Inflammatory macrophage treated with lipopolysaccharide for 4 hours (primary cell): ENCODE measurements at places on chromosomes 1 and 21.
A peak's percentile ranks its signal among the peaks of the same experiment; 100 is the strongest.

- DNase-seq, result no peak
These were observed 304.1 kb downstream of the LMX1A start for GRCh38 chr1:165052431-165052830.

DNA sequence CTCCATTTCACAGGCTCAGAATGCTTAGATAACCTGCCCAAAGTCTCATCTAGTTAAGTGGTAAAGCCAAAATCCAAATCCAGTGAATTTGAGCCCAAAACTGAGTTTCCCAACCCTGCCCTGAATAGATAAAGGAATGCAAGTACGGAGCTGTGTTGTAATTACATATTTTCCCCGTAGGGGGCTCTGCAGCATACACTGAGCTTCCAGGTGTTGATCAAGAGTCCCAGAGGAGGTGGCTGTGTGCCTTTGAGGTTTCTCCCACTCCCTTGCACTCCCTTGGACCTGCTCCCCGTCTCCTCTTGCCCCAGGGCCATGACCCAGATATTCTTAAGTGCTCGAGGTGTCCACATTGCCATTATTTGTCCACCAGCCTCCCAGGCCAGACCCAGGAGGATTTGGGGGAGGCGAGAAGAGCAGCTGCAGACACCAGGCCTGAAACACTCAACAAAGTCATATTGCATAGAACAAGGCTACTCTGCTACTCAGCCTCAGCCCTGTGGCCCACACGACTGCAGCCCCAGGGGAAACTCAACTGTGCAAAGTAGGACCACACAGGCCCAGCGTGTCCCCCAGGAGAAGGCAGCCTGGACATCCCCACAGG is 18.4 kb upstream of the LY9 start:
- DNase-seq, result peak; percentile 59

DNA sequence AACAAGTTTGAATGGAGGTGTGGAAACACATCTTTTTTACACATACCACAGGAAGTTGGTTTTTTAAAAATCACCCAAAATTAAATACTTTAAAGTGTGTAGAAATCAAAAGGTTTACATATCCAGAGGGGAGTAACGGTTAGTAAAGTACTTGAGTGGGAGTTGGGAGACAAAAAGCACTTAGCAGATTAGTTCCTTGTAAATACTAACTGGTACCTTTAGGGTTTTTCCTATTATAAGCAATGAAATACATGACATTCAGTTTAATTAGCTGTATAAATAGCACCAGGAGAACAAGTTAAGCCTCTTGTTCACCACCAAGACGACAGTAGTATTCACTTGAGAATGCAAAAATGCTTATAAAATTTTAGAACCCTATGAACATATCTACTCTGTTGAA is 23.7 kb upstream of the RAVER2 start:
- no peak for DNase-seq

GRCh38 chr1:98032958-98033357 is 112.1 kb upstream of the DPYD start:
- no peak for DNase-seq

- no peak for DNase-seq
These were observed 53.2 kb downstream of the LACTBL1 start for GRCh38 chr1:22919341-22920025.
